ENCODE measurements at places on chromosomes 11 and 22.

DNA sequence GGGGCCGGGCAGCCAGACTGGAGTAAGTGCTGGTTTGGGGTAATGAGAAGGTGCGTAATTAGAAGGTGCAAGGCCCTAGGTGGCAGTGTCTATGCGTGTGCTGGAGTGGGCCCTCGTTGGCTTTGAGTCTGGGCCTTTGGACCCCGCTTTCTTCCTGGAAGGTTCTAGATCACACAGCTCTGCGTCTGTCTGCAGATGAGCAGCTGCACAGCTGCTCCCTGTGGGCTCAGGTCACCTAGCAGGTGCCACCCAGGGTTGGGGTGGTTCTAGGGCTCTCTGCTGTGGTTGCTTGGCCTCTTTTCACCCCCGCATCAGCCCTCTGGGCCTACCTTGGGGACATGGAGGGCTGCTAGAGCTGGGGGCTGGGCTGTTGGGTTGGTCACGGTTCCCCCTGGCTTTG, 10.3 kb downstream of the RELT start:
- H3K27ac ChIP-seq: no peak overlapping the region
- H3K4me1 ChIP-seq: no peaks in the 10 kb centered on the region
- no peak overlapping the region for H3K4me3 ChIP-seq

DNA sequence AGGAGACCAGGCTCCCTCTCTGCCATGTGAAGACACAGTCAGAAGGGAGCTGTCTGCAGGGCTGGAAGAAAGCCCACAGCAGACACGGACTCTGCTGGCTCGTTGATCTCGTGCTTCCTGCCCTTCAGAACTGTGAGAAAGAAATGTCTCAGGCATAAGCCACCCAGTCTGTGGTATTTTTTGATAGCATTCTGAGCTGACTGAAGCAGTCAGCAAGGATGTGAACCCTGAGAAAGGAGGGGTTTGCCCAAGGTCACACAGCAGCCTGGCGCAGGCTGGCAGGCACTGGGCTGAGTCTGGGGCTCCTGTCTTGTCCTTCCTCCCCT, 255.1 kb upstream of the B3GAT1 start:
- no peaks in the 10 kb centered on the region for H3K27me3 ChIP-seq
- no peak overlapping the region for H3K4me3 ChIP-seq
- H3K36me3 ChIP-seq: no peaks in the 10 kb centered on the region
- H3K4me1 ChIP-seq: no peaks in the 10 kb centered on the region

GRCh38 chr11:106708348-106708747, 309.9 kb downstream of the GUCY1A2 start:
- no peaks in the 10 kb centered on the region for H3K4me1 ChIP-seq
- H3K4me3 ChIP-seq: no peak overlapping the region
- no peak for DNase-seq
- no peaks in the 10 kb centered on the region for H3K27me3 ChIP-seq

GRCh38 chr22:46436595-46437175, 100.7 kb downstream of the CELSR1 start:
- no peaks in the 10 kb centered on the region for H3K27me3 ChIP-seq
- DNase-seq: no peak
- H3K4me3 ChIP-seq: no peak overlapping the region
- H3K4me1 ChIP-seq: no peaks in the 10 kb centered on the region

- H3K4me1 ChIP-seq: peaks cover 5% of the 10 kb centered on the region
- no peak overlapping the region for H3K27ac ChIP-seq
- no peaks in the 10 kb centered on the region for H3K36me3 ChIP-seq
- H3K27me3 ChIP-seq: no peaks in the 10 kb centered on the region
- H3K4me3 ChIP-seq: no peak overlapping the region
Measured at GRCh38 chr11:26909515-26909914, 84.4 kb upstream of the FIBIN start.

DNA sequence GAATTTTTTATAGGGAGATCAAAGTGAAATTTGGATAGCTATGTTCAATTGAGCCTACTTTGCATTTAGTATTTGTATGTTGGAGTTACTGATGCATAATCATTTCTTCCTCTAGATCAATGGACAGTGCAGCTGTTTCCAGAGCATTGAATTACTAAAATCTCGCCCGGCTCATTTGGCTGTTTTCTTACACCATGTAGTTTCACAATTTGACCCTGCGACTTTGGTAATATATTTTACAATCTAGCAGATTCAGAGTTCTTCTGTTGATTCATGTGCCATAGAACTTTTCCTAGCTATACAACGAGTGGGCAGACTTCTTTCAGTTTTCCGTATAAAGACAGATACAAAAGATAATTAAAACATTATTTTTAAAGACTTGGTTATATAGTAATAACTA, 70.0 kb upstream of the GRIK4 start:
- no peak overlapping the region for H3K27ac ChIP-seq
- no peaks in the 10 kb centered on the region for H3K4me1 ChIP-seq
- H3K4me3 ChIP-seq: no peak overlapping the region
- no peak for DNase-seq
- no peaks in the 10 kb centered on the region for H3K36me3 ChIP-seq

DNA sequence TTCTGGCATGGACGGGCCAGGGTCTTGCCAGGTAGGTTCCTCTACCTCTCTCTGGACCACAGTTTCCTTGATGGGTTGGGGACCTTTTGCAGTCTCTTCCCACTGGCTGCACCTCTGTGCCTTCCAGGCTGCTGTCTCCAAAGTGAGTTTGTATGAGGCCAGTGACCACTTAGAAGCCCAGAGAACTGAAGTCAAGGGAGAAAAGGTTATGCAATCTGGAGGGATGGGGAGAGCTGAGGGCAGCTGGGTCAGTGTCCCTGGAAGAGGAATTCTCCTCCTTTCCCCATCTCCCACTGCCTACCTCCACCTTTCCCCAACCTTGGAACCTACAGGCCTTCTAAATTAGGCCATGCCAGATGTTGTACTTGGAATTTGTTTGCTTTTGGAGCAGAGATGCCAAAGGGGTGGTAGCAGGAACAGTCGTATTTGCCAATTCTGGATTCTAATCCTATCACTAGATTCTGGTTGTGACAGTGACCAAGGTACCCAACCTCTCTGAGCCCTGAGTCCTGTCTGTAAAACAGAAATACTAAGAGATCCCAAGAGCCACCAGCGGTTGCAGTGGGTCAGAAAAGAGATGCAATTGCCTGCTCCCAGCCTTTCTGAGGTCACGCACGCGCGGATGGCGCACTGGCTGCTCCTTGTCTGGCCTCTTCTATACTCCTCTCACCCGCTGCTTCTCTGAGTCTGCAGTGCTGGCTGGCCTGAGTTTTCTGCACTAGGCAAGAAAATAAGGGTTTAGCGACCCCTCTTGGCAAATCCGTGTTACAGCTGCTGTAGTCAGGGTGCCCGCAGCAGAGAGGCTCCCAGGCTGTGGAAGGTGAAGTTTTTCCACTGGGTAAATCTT, 10.7 kb upstream of the ACCSL start:
- H3K27ac ChIP-seq: no peak overlapping the region
- H3K27me3 ChIP-seq: no peaks in the 10 kb centered on the region
- peak; percentile 75 for DNase-seq

GRCh38 chr11:109644152-109644551, 222.2 kb downstream of the C11orf87 start:
- peak; percentile 19 for DNase-seq
- H3K27ac ChIP-seq: no peak overlapping the region
- H3K36me3 ChIP-seq: no peaks in the 10 kb centered on the region
- H3K4me1 ChIP-seq: no peaks in the 10 kb centered on the region
- peaks cover 4% of the 10 kb centered on the region for H3K27me3 ChIP-seq
- H3K4me3 ChIP-seq: no peak overlapping the region

DNA sequence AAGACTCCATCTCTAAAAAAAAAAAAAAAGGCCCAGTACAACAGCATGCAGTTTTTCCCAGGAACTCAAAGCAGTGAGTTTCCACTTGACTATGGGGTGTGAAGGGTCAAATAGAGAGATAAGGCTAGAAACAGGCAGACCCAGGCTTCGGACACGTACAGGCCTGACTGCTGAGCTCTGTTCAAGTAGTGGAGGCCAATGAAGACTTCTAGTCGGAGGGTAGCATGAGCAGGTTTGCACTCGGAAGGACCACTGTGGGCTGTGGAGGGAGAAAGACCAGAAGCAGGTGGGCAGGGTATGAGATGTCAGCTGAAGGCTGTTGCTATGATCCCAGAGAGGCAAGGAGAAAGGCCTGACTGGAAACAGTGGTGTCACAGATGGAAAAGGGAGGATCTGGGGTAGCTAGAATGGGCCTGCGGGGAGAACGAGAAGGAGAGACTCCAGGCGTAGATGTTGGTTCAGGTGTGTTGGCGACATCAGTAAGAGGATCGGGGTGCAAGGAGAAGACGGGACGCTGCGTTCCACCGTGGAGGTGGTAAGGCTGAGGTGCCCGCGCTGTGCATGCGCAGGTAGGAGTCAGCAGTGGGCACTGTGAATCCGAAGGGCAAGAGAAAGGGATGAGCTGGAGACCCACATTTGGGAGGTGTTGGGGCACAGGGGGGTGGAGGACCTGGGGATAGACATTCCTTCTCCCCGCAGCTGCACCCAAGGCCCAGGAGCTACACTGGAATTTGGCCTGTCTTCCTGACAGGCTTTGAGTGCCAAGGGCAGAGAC, 49.4 kb upstream of the RAB1B start:
- no peaks in the 10 kb centered on the region for H3K36me3 ChIP-seq
- DNase-seq: no peak
- no peaks in the 10 kb centered on the region for H3K27me3 ChIP-seq
- H3K27ac ChIP-seq: no peak overlapping the region
- no peak overlapping the region for H3K4me3 ChIP-seq

- no peaks in the 10 kb centered on the region for H3K27me3 ChIP-seq
- H3K4me1 ChIP-seq: no peaks in the 10 kb centered on the region
- no peak overlapping the region for H3K27ac ChIP-seq
- no peaks in the 10 kb centered on the region for H3K36me3 ChIP-seq
Measured at GRCh38 chr11:87712802-87713202, 462.4 kb downstream of the RAB38 start.

DNA sequence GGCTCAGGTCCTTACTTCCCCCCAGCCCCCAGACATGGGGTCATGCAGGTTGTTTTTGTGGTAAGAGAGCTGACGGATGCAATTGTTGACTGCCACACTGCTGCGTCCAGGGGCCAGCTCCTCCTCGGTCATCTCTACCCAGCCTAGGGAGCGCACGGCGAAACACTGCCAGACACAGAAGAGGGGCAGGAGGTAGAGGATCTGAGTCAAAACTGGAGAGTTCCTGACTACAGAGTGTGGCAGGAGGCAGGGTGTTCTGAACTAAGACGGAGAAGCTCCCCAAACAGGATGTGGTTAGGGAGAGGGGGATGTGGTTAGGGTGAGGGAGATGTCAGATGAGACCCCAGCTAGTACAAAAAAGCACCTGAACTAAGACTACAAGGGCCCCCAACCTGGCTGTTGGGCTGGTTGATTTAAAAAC, 12.3 kb downstream of the SMPD1 start:
- DNase-seq: no peak
- no peaks in the 10 kb centered on the region for H3K4me1 ChIP-seq
- H3K4me3 ChIP-seq: no peak overlapping the region

- no peaks in the 10 kb centered on the region for H3K27me3 ChIP-seq
- H3K4me1 ChIP-seq: no peaks in the 10 kb centered on the region
- no peak for DNase-seq
- H3K4me3 ChIP-seq: no peak overlapping the region
- H3K27ac ChIP-seq: no peak overlapping the region
Measured at GRCh38 chr11:121574801-121575200, 122.0 kb upstream of the SORL1-AS1 start.

DNA sequence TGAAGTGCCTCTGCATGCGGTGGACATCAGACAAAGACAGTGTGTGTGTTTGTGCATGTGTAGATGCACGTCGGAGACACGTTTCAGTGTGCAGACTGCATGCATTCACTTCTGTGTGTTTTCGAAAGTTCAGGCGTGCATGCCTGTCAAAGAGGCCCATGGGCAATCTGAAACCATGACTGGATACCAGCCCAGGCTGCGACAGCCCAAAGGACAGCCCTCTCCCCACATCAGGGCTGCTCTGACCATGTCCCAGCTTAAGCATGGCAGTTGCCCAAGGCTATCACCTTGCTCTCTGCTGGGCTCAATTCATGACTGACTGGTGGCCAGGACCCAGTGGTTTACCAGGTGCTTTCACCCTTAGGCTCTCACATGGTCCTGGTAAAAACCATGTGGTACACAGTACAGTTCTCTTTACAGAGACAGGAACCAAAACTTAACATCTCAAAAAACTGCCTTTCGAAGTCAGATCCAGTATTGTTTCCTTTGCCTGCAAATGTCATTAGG, 423.7 kb upstream of the CADM1 start:
- DNase-seq: no peak
- no peak overlapping the region for H3K4me3 ChIP-seq
- no peaks in the 10 kb centered on the region for H3K27me3 ChIP-seq
- H3K4me1 ChIP-seq: no peaks in the 10 kb centered on the region
- no peaks in the 10 kb centered on the region for H3K36me3 ChIP-seq

DNA sequence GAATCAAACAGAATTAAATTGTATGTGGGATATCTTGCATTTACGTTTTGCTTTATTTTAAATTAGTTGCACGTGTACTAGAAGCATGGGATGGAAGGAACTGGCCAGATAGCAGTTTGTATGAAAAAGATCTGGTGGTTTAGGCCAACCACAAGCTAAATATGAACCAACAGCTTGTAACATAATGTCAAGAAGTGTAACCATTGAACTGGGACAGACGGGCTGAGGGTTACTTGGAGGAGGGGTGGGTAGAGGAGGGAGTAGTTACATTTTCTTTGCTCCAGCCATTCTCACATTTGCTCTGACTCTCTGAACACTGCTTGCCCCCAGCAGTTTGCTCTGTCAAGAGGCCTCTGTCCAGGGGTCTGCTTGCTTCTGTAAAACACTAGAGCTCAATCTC, 31.7 kb upstream of the CXCR5 start:
- no peak overlapping the region for H3K27ac ChIP-seq
- no peaks in the 10 kb centered on the region for H3K27me3 ChIP-seq
- H3K36me3 ChIP-seq: no peaks in the 10 kb centered on the region
- H3K4me1 ChIP-seq: no peaks in the 10 kb centered on the region

DNA sequence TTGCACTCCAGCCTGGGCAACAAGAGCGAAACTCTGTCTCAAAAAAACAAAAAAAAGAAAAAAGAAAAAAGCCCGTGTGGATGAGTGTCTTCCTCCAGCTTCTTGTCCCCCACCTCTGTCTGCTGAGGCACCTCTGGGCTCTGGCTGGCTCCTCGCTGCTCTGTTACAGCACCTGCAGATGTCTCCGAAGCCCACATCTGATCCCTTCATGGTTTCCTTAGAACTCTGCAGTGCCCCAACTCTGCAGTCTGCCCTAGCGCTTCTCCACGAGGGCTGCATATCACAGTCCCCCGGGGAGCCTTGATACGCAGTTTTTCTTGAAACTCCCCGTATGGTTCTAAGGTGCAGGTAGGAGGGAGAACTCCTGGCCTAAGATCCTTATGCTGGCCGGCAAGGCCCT, 15.9 kb downstream of the KCTD17 start:
- H3K36me3 ChIP-seq: no peaks in the 10 kb centered on the region
- no peak overlapping the region for H3K4me3 ChIP-seq
- no peak for DNase-seq

GRCh38 chr11:102495161-102496042, 35.1 kb downstream of the MMP7 start:
- H3K4me1 ChIP-seq: no peaks in the 10 kb centered on the region
- H3K4me3 ChIP-seq: no peak overlapping the region
- H3K27me3 ChIP-seq: no peaks in the 10 kb centered on the region
- H3K36me3 ChIP-seq: no peaks in the 10 kb centered on the region
- H3K27ac ChIP-seq: no peak overlapping the region

Data from pancreas (tissue), 10 donors.